ENCODE measurements at places on chromosomes 6 and 20.

DNA sequence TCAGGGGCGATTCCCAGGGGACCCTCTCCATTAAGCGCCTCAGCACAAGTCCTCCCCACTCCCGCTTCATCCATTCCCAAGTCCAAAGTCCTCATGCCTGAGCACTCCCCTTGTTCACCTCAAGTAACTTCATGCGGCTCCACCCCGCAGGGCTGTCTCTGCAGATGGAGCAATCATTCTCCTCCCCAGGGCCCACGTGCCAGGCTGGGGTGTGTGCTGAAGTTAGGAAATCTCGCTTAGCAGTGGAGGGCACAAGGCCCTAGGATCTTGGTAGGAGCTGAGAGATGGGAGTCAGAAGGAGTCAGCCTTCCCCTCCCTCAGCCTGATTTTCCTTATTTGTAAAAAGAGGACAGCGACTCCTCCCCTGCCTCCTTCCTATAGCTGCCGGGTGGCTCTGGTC, 3.5 kb downstream of the TGM3 start:
- DNase-seq = no peak

DNA sequence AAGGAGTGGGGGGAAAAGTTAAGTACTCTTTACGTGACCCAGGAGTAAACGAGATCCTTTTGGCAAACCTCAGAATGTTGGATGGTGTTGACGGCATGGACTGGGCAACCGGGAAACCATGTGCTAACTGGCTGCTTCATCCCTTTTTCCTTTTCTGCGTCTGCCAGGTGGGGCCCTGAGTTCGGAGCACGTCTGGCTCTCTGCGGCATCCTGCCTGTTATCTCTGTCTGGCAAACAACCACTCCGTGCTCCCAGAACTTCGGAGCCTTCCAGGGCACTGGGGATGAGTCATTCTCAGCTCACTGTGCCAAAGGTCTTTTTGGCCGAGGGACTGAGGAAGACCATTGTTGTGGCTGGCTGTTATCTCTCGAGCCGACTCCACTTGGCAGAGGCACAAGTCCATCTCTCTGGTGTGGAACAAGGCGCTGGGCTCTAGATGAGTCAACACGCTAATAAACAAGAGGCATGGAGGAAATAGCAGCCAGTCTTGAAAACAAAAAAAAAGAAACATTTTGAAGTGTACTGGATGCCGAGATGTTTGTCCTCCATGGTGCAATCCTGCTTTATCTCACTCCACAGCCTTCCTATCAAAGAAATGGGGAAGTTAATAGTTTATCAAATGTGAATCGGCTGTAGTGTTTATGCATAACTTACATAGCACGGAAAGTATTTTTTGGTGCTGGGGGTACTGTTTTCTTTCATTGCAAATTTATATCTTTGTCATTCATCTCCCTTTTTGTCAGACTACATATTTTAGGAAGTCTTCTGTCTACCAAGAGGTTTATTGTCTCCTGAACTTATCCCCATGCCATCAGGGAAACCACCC, 64.6 kb upstream of the TXNDC5 start:
- no peak for DNase-seq

DNA sequence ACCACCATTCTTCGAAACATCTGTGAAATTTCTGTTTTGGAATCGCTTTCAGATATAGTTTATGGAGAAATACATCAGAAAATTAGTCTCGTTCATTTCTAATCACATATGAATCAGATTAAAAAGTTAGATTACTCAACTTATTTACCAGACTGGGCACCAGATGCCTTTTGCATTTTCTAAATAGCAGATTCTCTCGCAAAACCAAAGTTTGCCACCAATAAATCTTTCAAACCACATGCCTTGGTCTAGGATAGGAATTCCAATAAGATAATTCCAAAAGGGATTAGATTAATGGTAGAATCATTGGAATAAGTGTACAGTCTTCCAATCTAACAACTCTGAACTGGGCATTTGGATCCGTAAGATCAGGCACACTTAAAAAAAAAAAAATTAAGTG, 160.4 kb upstream of the TAB2 start:
- DNase-seq = no peak

DNA sequence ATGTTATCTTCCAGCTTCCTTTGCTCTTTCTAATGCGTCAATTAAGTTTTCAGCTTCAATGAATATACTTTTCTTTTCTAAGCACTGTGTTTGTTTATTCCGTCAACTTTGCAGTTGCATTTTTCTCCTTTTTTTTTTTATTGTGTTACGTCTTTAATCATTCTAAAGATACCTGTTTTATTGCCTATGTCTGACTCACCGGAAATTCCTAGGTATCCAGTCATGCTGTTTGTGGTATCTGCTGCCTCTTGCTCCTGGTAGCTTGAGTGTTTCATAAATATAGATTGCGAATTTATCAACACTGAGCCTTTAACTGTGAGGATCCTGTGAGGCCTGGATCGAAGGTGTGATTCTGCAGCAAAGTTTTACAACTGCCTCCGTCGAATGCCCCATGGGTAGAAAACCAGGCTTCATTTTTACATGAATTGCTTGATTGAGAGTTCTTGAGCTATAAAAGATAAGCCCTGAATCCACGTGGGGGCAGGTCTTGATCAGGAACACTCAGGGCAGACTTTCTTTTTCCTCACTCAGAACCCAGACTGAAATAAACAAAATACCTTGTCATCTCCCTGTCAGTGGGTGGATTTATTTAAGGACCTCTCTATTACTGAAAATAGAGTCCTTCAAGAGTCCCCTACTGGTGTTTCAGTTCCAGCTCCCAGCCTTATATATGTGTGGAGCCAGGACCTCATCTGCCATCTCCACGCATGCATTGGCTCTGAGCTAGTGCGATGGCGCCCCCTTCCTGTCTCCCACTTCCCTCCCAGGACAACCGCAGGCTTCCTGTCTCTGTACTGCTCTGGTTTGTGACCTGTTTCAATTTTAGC, 60.1 kb upstream of the LRRC1 start:
- peak; percentile 36 for DNase-seq

- DNase-seq = no peak
Observed at GRCh38 chr6:18414116-18414515, 27.0 kb downstream of the RNF144B start.

DNA sequence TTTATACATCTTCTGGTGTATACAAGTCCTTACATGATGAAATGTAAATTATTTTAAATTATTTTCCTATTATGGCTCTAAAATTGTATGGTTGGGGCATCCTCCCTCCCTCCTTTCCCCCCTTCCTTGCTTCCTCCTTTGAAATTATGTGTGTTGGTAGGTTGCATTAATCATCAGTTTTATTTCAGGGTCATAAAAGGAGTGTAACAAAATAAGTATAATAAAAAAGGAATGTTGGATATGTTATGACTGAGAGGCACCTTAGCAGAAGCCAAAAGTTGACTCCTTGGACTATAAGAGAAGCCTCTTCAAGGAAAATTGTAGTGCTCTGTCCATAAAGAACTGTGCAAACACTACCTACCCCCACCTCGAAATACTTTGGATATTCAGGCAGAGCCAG, 46.6 kb upstream of the PTPRK start:
- no peak for DNase-seq

- no peak for DNase-seq
Observed at GRCh38 chr6:9308284-9308683, 872.9 kb upstream of the SLC35B3 start.

DNA sequence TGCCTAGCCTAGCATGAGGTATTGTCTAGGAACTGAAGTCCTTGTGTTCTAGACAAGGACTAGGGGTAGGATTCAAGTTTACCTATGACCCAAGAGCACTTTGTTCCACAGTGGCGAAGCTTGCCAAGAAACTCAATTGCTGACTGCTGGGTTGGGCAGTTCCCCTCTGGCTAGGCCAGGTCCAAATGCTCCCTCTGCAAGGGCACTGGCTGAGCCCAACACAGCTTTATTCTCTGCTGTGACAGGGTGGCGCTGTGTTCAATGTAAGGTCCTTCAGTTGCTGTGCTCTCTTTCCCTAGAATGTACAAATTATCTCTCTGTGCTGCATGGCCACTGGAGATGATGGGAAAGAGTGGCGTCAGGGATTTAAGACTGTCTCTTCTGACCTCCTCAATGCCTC, 950.8 kb downstream of the HACE1 start:
- no peak for DNase-seq

DNA sequence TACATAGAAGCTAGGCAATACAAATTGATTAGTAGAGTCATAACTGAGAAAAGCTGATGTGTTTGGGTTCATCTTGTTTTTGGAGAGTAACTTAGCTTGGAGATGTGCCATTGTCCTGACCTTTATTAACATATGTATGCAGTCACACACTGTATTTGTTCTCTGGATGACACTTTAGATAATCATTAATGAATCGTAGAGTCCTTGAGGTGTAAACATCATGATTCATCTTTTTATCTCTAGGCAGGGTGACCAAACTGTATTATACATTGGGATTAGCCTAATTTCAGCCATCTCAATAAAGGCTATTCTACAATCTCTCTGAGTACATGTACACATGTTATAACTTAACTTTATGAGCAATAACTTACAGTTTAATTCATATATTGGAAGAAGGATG, 3.6 kb upstream of the MTCL3 start:
- no peak for DNase-seq

DNA sequence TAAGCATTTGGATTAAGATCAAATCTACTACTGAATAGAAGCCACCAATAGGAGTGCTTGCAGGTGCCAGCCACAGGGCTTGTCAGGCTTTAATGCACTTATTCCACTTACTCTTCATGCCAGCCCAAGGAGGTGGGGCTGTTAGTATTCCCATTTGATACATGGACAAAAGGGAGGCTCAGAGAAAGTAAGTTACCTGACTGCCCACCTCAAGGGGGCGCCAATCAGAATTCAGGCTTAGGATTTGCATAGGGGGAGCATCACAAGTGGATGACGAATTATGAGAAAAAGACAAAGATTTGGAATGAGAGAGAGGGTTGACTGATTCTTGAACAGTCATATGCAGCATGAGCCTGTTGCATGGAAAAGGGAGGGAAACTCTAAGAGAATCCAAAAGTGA, 188.4 kb upstream of the TSHZ2 start:
- no peak for DNase-seq

- DNase-seq = no peak
Observed at GRCh38 chr6:36729161-36729524, 31.5 kb downstream of the RAB44 start.

DNA sequence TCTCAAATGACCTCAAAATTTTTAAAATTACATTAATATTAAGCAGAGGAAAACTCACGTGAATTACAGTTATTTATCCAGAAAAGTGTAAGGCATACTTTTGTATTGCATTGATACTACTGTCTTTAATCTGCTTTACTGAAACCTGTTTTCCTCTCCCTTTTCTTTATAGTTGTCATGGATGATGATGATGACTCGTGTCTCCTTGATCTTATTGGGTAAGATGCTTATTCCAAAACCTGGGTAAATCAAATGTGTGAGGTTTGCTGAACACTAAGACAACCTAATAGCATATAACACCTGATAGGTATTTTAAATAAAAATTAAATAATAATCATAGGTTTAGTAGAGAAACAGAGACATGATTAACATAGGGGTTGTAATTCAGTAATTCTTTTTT, 40.0 kb downstream of the BICRAL start:
- DNase-seq = no peak

- DNase-seq = no peak
Observed at GRCh38 chr6:166355552-166355951, 13.2 kb upstream of the SFT2D1 start.

DNA sequence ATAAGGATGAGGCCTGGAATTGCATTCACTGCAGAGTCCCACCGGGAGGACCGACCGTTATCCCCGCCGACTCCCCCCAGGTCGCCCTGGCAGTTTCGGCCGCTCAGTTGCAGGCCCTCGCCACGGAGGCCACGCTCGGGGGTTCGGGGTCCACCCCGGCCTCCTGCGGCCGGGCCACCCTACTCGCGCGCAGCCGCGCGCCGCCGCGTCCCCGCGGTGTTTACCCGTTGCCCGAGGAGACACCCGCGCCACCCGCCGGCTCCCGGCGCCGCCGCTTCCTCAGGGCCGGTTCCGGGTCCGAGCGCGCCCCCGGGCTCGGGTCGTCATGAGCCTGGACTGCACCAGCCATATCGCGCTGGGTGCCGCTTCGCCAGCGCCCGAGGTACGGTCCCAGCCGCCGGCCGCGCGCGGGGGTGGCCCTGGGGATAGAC, at the start of gene CCDC170:
Gene CCDC170, plus strand, starts transcription at position 214 of the 431 bp plus-strand sequence. Its CDS starts 112 bp downstream, at position 326.
- no peak for DNase-seq

- DNase-seq = no peak
Observed at GRCh38 chr6:31727717-31728671, 1.1 kb downstream of the DDAH2 start.

- DNase-seq = no peak
Observed at GRCh38 chr6:7904654-7905319, 5.8 kb downstream of the TXNDC5 start.

GRCh38 chr20:11902285-11902697, 15.4 kb upstream of the BTBD3 start:
- DNase-seq = no peak

DNA sequence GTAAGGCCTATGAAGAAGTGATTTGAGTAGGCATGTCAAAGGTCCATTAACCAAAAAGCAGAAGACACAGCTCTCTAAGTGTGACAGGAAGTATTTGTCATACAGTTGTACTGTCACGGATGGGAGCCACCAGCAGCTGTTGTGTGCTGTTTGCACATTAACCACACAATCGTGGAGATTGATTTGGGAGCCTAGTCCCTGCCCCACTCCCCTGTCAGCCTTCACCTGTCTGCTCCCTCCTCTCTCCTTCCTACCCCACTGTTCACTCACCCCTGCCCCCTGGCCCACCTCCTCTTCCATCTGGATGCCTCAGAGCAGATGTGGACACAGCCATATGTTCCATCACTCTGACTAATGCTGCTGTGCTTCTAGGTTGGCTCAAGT, 124.7 kb upstream of the SPACA1 start:
- no peak for DNase-seq

GRCh38 chr6:138716013-138716412, 57.6 kb upstream of the CCDC28A start:
- DNase-seq = no peak

DNA sequence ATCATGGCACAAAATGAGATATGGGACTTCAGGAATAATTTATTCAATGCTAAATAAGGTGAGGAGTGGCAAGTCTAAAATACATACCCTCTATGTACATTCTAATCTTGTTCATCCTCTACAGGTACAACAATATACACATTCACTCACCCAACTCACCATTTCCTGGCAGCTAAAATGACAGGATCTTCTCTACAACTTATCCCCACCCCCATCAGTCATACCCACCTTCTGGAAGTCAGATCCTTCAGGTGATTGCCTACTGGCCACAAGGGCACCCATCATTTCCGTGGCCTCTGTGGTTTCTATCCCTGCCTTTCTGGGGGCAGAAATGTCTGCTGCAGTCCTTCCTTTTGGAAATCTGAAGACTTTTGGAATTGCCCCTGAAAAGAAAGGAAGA, 22.8 kb upstream of the CRIP3 start:
- no peak for DNase-seq
